ENCODE measurements at places on chromosomes 3 and 15. TPM values are rescaled to one million over a fixed set of nuclear protein-coding genes. Genes with fewer than 3 reads are reported as not detected.

PROS1 gene
- 0.43 TPM for total RNA-seq

ADAMTS9 gene
- total RNA-seq: not detected

TTC21A gene
- 0.78 TPM for total RNA-seq

GRM2 gene
- total RNA-seq: 0.46 TPM

GRCh38 chr3:150494411-150494977 lies 51.8 kb downstream of the SERP1 start:
- H3K27ac ChIP-seq: no peak overlapping the region
- H3K27me3 ChIP-seq: no peaks in the 10 kb centered on the region
- no peak overlapping the region for H3K4me3 ChIP-seq
- no peak for DNase-seq
- H3K4me1 ChIP-seq: no peaks in the 10 kb centered on the region
- H3K36me3 ChIP-seq: no peaks in the 10 kb centered on the region

DNA sequence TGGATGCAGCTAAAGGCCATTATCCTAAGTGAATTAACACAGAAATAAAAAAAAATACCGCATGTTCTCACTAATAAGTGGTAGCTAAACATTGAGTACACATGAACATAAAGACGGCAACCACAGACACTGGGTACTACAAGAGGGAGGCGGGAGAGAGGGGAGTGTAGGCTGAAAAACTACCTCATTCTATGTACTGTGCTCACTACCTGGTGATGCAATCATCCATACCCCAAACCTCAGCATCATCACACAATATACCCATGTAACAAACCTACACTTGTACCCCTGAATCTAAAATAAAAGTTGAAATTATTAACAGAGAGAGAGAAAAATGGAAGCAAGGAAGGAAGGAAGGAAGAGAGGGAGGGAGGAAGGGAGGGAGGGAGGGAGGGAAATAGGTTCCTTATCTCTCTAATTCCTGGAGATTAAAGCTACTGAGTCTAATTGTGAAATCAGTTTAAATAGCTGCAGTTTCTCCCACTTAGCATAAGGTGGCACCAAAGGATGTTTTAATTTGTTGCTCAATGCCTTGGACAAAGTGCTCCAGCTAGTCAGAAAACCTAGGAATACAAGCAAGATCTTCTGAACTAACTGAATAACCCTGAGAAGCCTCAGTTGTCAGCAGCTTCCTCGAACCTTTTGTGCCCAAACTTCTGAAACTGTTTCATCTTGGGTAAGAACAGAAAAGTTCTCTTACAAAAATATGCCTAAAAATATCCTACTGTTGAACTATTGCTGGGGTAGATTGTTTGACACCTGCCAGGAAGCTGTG lies 79.4 kb upstream of the ATP11B start:
- no peak overlapping the region for H3K4me3 ChIP-seq
- H3K4me1 ChIP-seq: peaks cover 11% of the 10 kb centered on the region
- no peaks in the 10 kb centered on the region for H3K27me3 ChIP-seq
- H3K36me3 ChIP-seq: no peaks in the 10 kb centered on the region
- no peak overlapping the region for H3K27ac ChIP-seq
- no peak for DNase-seq

- no peak overlapping the region for H3K27ac ChIP-seq
- H3K27me3 ChIP-seq: no peaks in the 10 kb centered on the region
- peaks cover 21% of the 10 kb centered on the region for H3K4me1 ChIP-seq
- DNase-seq: no peak
- no peak overlapping the region for H3K4me3 ChIP-seq
These were observed 10.0 kb downstream of the WNT7A start for GRCh38 chr3:13869761-13870343.

GRCh38 chr3:175546115-175546514 lies 687.0 kb downstream of the NAALADL2 start:
- no peaks in the 10 kb centered on the region for H3K36me3 ChIP-seq
- no peak overlapping the region for H3K27ac ChIP-seq
- DNase-seq: no peak
- H3K4me3 ChIP-seq: no peak overlapping the region

Measured in activated naive CD8-positive, alpha-beta T cell treated with anti-CD3 and anti-CD28 coated beads for 36 hours (primary cell).